Astrocyte (in vitro differentiated cells and primary cell): ENCODE measurements at places on chromosomes 16 and 17.

DNA sequence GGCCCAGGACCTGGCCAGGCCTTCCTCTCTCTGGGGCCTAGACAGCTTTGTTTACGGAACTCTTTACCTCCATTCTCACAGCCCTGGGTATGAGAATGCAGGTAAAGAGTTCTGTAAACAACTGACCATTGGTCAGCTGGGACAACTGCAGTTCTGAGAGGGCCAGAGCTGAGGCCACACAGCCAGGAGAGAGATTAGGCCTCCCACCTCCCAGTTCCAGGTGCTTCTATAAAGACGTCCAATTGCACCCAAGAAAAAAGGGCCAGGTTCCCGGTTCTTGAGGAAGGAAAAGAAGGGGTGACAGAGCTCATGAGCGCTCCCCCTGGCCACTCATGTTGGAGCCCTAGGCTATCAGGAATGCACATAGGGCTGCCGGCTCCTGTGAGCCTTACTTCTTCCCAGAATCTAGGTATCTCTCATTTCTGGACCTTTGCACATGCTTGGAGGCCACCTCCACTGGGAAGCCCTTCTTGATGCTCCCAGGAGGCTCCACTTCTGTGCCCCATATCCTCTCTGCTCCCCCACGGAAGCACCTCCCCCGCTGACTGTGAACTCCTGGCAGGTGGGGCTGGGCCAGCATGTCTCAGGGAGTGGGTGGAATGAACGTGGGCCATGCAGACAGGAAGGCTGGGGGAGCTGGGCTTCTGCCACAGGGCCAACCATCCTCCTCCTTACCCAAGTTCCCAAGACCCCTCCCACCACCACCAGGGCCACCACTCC, 13.1 kb downstream of the CNGB1 start:
- no peak for DNase-seq

DNA sequence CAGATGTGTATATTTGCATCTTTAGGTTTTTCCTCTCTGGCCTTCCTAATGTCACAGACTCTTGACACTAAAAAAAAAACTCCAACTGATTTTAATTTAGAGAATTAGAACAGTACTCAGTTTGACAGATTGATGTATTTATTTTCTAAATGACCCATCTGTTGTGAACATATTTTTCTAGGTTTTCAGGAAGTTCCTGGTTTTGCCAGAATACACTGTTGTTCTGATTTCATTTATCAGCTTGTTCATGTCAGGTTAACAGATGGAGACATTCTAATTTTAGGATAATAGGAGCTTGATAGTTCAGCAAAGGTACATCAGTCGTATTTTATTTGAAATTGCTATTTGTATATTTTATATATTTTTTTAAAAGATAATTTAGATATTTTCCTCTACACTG, 133.4 kb downstream of the TANC2 start:
- DNase-seq: no peak

GRCh38 chr17:68599552-68600066, 1.6 kb downstream of the FAM20A start:
- DNase-seq: no peak

GRCh38 chr16:17301593-17302135, 169.1 kb downstream of the XYLT1 start:
- no peak for DNase-seq

DNA sequence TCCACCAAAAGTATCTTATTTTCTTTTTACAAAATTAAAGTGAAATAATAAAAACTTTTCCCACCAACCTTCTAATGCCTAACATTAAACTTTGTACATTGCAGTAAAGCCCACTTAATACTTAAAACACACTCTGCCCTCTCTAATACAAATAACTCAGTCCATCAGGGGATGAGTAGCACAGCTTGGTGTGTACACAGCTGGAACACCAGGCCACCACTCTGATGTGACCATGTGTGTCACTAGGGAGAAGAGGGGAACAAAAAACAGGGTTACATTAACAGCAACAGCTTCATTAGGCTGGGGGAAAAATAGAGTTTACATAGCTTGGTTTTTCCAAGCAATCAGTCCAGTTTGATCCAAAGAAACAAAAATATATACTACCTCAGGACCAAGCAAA, 295.0 kb downstream of the CEP112 start:
- no peak for DNase-seq
